ENCODE measurements at places on chromosomes 11 and 22.
A peak's percentile ranks its signal among the peaks of the same experiment; 100 is the strongest.

GRCh38 chr11:36601155-36601554 is 3.1 kb upstream of the RAG2 start:
- DNase-seq = no peak

DNA sequence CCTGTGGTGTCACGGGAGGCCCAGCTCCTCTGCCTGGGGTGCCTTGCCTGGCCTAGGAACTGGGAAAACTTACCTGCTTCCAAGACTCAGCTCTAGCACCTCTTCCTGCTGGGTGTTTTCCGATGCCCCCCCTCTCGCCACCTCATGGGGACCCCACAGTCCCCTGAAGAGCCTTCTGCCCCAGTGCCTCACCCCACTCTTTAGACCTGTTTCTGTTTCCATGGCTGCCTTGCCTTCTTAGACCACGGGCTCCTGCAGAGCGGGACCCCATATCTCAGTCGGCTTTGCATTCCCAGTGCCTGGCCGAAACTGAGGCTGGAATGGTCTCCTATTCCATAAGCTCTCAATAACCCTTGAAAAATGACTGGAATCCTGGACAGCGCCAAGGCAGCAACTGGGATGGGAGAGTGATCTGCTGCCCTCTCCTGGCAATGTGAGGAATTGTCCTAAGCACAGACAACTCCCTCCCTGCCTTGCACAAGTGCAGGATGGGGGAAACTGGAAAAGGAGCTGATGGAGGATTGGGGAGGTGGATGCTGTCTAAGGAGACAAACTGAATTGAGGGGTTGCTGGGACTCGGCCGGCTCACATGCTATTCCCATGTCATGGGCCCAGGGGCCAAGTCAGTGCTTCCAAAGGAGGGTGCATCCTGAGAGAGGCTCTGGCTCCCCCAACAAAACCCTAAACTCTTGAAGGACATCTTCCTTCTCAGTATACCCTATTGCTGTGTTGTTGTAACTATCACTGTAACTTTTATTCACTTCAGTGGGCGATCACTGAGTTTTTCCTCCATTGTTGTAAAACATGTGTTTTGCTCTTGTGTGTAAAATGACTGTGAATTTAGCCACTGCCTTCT is 26.6 kb upstream of the IL17RA start:
- peak; percentile 34 for DNase-seq

DNA sequence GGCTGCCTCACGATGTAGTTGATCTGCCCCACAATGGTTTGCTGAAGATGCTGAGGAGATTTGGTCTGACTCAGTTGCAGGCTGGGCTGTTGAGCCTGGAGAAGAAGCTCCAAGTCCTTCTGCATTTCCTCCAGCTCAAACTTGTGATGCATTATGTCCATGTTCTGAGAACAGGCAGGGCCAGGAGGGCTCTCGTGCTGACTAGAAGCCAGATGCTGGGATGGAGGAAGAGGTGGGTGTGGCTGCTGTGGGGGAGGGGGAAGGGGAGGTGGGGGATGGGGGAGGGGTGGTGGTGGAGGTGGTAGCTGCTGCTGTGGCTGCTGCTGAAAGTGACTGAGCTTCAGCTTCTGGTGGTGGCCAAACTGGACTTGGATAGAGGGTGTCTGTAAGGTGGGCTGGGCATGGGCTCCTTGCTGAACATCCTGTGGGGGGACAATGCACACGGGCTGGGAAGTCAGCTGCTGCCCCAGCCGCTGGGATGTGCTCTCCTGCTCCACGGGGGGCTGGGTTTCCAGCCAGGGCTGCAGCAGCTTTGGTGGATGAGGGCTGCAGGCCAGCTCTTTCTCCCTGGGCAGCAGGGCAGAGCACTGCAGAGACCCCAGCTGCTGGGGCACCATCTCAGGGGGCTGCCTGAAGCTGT is 42.1 kb downstream of the TRIM66 start:
- no peak for DNase-seq

DNA sequence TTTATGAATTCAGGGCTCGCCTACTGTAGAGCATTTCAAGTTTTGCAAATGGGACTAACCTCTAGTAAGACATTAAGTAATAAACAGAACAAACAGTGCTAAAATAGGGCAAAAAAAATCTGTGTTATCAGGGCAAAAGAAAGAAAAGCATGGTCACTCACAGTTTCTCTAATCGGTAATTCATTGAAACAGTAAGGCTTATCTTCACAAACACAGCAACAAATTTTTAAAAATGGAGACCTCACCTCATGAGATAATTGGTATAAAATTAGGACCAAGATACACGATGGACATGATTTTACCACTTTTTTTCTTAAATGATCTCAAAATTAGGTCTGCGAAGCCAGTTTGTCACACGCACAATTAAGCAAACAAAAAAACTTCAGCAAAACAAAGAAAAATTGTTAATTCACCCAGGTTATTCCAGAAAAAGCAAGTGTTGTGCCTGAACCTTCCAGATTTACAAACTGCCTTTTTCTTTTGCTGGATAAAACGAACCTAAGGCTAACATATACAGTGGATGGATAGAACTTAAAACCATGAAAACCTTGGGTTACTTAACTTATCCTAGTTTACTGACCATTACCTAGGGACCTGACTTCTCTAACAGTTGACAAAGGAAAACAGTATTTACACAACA is 1.4 kb downstream of the TMEM123 start:
- no peak for DNase-seq

DNA sequence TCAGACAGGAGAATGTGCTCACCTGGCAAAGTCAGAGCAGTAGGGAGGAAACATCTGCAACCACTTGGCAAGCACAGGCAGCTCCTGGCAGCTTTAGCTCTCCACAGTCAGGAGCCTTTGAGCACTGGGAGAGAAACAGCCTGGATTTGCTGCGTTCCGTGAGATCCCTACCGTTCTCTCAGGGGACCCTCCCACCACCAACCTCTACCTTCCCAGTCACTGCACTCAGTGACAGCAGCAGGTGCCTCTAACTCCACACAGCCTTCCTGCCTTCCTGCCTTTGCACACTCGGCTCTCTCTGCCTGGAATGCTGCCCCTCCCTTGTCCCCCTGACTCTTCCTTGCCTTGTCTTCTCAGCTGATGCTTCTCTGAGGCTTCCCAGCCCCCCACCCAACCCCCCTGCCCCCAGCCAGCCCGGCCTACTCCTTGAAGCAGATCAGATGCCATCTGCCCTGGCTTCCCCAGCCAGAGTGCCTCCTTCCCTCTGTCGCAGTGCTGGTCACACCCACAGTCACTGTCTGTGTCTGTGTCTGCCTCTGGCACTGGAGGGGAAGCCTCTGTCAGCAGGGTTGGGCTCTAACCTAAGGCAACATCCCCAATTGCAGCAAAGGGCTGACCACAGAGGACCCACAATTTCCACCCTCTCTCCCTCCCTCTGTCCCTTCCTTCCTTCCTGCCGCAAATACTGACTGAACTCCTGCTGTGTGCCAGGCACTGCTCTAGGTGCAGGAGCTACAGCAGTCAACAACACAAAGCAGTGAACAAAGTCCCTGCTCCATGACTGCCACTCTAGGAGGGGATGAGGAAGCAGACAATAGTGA is 14.9 kb upstream of the TSKU start:
- no peak for DNase-seq

- no peak for DNase-seq
Measured at GRCh38 chr11:9538548-9538947, 34.9 kb upstream of the WEE1 start.

DNA sequence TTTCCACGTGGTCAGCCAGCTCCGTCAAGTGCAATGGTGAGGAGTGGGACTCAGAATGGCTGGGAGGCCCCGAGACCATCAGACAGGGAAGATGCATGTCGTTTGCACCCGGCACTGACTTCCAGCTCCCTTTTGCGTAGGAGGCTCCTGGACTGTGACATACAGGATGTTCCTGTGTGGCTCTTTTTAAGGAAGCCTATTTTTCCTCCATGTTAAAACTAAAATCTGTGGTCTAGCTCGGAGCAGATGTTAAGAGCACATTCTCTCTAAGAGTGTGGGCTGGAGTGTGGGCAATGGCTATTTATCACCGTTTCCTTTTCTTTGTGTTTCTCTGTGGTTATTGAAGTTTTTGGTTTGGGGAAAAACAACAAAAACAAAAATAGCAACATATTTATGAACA is 40.9 kb upstream of the AMPD3 start:
- DNase-seq = no peak

GRCh38 chr11:12689029-12689755 is 15.0 kb downstream of the TEAD1 start:
- no peak for DNase-seq
